ENCODE measurements at places on chromosomes 7 and 10.
A peak's percentile ranks its signal among the peaks of the same experiment; 100 is the strongest.

GRCh38 chr10:132748545-132749370 is 37.2 kb downstream of the NKX6-2 start:
- DNase-seq = no peak

GRCh38 chr10:75211007-75211691 is 553 bp downstream of the VDAC2 start:
- no peak for DNase-seq

GRCh38 chr10:124151466-124152095 is 58.2 kb upstream of the CHST15 start:
- no peak for DNase-seq

DNA sequence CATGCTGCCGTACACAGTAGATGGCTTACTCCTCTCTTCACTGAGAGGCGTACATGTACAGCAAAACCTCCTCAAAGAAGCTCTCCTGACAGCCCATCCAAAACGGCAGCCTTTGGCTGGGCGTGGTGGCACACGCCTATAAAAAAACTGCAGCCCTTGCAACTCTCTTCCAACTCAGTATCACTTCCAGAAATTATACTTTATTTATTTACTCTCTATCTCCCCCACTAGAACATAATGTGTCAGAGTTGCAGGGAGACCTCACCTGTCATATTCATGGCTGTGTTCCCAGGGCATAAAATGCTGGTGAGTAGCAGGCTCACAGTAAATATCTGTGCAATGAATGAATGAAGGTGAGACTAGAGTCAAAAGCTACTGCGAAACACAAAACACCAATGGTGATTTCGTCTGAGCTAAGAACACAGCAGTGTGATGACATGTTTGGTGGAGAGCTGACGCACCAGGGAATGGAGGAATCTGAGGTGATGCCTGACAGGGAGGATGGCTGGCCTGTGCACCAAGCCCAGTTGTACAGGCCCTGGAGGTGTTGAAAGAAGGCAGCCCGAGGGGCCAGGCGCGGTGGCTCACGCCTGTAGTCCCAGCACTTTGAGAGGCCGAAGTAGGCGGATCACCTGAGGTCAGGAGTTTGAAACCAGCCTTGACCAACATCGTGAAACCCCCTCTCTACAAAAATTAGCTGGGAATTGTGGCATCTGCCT is 55.3 kb downstream of the COBL start:
- DNase-seq = no peak

DNA sequence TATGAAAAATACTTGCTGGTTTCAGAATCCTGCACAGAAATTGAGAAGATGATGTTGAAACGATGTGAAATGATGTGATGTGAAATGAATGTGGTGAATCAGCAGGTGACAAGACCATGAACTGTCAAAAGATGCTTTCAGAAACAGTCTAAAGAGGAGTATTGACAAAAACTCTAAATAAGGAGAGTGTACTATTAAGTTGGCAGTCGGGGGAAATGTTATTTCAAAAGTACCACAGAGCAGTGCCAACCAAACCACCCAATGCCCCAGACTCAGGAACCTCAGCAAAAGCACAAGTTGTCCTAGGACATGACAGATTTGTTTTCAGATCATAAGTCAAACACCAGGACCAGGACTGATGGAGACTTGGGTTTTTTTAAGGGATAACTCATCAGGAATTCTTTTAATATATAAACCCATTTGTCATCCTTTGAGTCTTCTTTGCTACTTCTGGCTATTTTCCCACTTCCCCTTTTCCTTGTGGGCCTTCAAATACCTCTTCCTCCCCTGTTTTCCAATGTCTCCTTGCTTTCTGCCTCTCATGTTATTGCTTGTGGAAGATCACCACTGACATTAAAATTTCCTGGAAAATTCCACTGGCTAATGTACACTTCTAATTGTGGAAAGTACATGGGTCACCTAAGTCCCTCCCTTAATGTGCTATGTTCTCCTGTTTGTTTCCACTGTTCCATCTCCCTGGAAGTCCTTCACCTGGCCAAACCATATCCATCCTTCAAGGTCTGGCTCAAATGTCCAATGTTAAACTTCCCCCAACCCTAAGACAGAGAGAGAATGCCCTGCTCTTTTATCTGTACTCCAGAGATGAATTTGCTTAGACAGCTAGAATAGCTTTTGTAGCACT is 10.2 kb upstream of the PPP1R3C start:
- DNase-seq = no peak

- no peak for DNase-seq
These were observed 34.4 kb downstream of the ASAH2 start for GRCh38 chr10:50216894-50217293.

DNA sequence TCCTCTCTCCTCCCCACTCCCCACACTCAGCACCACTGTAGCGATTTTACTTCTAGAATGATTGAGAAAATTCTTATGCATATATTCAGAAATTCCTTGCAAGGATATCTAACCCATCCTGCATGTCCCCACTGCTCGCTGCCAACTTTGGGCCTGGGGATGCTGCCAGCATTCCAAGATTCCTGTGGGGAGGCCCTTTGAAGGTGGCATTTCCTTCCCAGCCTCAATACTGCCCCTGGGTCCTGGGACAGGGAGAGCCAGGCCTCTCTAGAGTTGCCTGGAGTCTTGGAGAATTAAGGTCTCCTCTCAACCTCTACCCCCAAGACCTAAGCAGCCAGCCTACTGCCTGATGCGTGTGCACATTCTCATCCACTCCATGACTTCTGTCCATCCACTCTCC is 303.5 kb downstream of the NEBL start:
- DNase-seq = no peak

GRCh38 chr10:19483421-19483820 is 332.8 kb upstream of the PLXDC2 start:
- no peak for DNase-seq

DNA sequence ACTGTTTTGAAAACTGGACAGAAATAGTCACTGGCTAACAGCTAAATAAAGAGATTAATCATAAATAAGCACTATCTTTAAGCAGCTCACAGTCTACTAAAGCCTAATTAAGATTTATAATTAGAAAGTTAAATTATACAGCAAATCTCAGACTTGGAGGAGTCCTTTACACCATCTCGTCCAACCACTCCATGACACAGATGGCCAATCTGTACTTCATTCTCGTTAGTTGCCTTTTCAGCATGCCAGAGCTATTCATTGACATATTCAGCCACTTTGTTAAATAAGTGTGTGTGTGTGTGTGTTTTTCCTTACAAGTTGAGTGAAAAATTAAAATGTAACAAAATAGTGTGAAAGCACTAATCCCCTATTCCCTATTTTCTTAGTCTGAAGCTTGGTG is 1066.7 kb downstream of the CNTNAP2 start:
- no peak for DNase-seq

DNA sequence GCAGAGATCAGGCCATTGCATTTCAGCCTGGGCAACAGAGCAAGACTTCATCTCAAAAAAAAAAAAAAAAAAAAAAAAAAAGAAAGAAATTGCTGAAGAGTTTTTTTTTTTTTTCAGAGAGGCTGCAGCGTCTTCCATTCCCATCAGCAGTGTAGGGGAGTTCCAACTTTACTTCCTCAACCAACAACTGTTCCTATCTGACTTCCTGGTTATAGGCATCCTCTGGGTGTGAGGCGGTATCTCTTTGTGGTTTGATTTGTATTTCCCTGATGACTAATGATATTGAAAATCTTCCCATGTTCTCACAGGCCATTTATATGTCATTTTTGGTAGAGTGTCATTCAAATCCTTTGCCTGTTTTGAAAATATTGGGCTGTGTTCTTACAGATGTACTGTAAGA is 40.2 kb downstream of the PRTFDC1 start:
- no peak for DNase-seq

DNA sequence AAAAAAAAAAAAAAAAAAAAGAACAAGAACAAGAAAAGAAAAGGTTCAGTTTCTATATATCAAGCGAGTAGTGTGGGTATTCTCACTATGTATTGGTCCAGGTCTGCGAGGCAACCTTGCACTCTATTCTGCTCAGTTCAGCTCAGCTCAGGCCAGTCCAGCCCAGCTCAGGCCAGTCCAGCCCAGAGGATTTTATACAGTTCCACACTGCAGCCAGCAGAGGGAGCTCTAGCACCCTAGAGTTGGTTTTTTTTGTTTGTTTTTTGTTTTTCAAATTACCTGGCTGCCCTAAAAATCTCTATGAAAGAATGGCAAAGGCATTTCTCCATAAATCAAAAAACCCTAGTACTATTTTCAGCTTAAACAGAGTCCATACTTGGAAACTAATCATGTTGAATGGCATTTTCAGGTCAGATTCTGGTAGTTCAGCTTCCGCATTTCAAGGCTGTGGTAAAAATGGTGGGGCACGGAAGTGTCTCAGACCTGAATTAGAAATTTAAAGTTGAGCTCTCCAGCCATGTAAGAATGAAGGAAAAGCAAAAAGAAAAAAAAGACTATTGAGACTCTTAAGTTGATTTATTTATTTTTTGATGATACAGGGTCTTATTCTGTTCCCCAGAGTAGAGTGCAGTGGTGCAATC is 55.2 kb upstream of the GSDME start:
- DNase-seq = no peak

DNA sequence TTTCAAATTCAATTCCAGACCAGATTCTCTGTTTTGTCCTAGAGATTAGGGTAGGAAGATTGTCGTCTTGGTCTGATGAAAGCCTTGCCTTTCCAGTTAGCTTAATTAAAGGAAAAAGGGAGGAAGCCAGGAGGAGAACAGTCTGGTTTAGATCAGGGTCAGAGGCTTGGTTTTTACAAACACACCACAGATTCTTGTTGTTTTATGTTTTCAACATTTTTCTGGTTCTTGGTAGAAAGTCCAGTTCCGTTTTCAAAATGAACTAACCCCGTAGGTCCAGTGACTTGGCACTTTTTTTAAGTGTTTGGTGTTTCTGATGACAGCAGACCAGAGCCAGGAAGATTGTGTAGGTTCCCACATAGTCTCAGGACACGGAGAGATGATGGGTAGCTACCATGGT is 167.1 kb upstream of the INHBA start:
- no peak for DNase-seq

DNA sequence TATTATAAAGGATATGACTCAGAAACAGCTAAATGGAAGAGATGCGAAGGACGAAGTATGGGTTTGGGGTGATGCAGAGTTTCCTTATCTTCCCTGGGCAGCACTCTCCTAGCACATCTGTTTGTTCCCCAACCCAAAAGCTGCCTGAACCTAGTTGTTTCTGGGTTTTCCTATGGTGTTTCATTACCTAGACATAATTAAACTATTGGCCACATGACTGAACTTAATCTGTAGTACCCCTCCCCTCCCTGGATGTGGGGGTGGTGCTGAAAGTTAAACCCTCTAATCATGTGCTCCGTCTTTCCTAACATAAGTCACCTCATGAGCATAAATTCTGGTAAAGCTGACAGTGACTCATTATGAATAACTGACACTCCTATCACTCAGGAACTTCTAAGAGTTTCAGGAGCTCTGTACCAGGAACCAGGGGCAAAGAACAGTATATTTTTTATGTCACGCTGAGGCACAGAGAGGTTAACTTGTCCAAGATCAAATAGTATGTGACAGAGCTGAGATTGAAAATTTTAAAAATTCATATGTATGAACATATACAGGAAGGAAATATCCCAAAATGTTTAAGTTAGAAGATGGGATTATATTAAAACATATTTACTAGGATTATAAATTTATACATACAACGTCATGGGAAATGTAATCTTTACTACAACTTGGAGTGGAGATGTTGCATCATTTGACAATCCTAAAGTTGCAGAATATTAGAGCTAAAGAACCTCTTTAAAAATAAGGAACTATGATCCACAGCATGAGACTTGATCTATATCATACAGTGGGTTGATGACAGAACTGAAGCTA is 4.8 kb downstream of the STRIP2 start:
- peak; percentile 77 for DNase-seq

- no peak for DNase-seq
These were observed 102.7 kb downstream of the CUBN start for GRCh38 chr10:17026686-17027485.

GRCh38 chr10:122122493-122122892 is 133.5 kb downstream of the TACC2 start:
- DNase-seq = no peak

- DNase-seq = no peak
These were observed 27.0 kb upstream of the TOMM7 start for GRCh38 chr7:22849662-22850061.

GRCh38 chr10:83555264-83555663 is 584.0 kb upstream of the GHITM start:
- no peak for DNase-seq

DNA sequence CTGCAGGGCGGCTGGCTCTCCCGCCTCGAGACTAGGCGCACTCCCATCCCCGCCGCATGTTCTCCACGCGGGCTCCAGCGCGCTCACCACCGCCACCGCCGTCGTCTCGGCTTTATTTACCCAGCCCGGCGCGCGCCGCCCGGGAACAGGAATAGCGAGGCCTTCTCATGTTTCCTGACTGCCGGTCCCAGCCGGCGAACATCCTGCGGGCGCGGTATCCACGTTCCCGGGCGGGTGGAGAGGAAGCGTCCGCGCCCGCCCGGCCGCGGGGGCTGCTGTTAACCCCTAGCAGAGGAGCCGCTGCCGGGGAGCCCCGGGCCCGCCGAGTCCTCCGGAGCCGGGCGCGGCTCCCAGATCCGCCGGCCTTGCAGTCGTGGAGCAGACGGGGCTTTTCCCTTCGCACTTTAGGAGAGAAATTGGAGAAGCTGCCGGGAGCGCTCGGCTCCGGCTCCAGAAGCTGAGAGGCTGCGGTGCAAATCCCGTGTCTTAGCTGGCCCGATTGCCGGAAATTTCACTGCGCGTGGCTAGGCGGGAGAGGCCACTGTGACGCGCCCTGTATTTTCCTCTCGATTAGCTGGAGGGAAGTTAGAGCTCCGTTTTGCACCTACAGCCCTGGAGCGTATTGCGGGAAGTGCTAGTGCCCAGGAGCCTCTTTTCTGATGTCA is at the start of gene MKX:
MKX (minus strand) TSS at position 88 of the 665 bp plus-strand sequence. CDS start 2,404 bp downstream, outside the sequence.
- no peak for DNase-seq

GRCh38 chr7:63073736-63074135 is 924.9 kb upstream of the ZNF722 start:
- no peak for DNase-seq

GRCh38 chr7:17940951-17941431 is 697 bp upstream of the SNX13 start:
- no peak for DNase-seq

DNA sequence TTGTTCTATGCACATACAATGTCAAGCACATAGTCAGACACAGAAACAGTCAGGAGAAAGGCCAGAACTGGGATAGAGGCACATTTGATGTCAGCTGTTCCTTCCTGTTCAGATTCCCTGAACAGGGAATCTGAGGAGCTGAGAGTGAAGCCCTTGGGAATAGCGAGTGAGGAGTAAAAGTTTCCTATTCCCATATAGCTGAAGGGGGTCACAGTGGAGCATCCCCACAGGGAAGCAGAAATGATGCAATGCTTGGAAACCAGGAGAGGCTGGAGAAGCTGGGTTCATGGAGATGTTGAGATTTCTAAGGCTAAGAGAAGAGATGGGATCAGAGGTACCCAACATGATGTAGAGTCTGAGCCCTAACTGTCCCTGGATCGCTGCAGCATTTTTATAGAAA is 11.3 kb upstream of the PRXL2A start:
- no peak for DNase-seq
